ENCODE measurements at places on chromosomes 7 and 10.

GRCh38 chr10:77187376-77187999 lies 450.1 kb downstream of the KCNMA1 start:
- DNase-seq = no peak

DNA sequence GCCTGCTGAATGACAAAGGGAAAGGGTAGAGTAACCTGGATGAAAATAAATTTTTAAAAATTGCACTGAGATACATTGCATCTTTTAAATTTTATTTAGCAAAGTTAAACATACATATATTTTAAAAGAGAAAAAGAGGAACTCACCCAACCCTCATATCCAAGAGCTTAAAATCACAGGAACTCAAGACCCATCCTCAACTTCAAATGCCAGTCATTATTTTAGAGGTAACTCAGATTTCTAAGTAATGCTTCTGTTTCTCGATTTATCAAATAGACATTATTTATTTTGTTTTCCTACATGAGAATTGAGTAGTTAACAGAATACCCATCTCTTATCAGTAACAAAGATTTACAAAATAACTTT lies 32.4 kb upstream of the KMT2E start:
- DNase-seq = no peak

DNA sequence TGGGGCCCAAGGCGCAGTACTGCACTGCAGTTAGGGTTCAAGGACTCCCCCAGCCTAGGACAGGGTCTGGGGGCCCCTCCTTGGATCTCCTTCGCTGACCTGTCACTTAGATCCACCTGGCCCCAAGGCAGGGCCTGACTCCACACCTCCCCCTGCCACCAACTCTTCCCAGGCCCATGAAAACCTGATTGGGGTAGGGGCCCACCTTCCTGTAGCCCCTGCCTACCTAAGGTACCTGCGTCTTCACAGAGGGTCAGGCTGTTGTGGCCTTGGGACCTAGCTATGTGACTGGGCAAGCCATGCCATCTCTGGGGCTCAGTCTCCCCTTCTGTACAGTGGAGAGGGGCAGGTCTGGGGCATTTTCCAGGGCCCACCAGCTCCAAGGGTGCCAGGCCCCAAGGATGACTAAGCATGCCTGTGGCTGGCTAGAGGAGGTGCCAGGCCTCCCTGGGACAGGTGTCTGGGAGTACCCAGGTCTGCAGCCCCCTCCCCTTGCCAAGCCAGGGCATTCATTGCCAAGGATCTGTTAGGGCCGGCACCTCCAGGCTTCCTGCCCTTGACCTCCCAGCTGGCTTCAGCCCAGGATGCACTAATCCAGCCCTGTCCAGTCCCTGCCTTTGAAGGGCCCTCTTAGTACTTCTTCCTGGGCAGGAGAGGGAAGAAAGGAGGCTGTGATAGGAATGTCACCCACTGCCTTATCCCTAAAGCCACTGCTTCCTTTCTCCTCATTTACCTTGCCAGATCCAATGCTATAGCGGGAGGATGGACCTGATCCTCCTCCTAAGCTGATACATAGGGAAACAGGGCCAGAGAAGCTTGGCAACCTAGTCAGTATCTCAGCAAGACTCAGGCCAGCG lies 1.3 kb downstream of the LIMK1 start:
- no peak for DNase-seq

DNA sequence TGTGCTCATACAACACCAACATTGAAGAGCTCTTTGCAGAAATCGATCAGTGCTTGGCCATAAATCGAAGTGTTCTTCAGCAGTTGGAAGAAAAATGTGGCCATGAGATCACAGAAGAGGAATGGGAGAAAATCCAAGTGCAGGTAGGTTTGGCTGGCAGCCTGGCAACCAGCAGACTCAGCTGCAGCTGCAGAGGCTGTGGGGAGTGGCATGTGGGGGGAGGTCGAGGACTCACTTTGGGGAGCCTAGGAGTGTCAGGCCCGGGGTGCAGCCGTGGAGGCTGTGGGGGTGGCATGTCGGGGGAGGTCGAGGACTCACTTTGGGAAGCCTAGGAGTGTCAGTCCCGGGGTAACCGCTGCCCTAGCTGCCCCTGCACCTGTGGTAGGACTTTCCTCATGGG lies 35.1 kb downstream of the RNF32 start:
- no peak for DNase-seq

- no peak for DNase-seq
Measured at GRCh38 chr10:98339799-98340198, 71.8 kb upstream of the LOXL4 start.

GRCh38 chr10:44356139-44357022 lies 28.5 kb downstream of the CXCL12 start:
- no peak for DNase-seq

GRCh38 chr10:102147561-102147960 lies 4.6 kb upstream of the NOLC1 start:
- DNase-seq = no peak

DNA sequence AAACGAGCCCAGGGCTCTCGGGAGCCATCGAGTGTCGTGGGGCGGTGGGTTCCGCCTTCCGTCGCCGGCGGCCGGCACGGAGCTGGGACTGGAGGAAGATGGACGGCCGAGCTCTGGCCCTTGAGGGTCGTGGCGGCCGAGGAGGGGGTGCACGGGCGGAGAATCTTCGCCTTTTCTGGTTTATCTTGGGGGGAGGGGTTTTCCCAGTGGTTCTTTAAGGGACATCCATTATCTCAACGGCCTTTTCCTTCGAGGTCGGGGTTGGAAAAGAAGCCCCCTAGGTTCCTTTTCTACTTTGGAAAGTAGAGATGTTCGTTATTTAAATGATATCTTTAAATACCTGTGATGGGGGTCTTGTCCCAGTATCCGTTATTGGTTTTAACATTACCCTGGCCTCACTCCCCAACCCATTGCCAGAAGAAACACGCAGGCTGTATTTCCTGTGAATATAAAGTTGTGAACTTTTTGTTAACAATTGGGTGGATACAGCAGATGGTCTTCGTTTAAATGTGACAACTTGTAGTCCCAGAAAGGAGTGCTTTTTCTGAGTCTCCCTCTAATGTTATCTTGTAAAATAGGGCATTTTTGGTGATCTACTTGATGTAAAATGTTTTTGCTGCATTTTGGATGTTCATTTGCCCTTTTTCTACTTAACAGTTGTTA lies 765 bp downstream of the CCAR1 start:
- DNase-seq = no peak

DNA sequence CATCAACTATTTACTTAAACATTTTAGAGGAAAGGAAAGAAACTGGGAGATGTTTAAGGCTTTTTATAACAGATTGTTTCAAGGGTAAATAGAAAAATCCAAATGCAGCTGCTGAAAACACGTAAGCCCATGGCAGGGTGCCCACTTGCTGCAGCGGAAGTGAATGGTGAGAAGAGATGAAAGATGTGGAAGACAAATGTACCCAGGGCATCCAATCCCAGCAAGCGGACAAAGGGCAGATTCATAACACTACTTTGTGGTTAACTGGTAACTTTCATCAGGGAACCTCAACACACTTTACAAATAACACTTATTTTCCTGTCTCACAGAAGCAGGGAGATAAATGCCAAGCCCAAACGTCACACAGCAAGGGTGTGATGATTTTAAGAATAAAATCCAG lies 358.4 kb downstream of the KCNMA1 start:
- DNase-seq = no peak
